SJSA1 (cell line): ENCODE measurements at places on chromosomes 2 and 18. TPM values are rescaled to one million over a fixed set of nuclear protein-coding genes. Genes with fewer than 3 reads are reported as not detected.

GRCh38 chr2:206212673-206213513 lies 53.2 kb downstream of the EEF1B2 start:
- H3K4me3 ChIP-seq = peak overlapping the region; percentile 40
- H3K4me1 ChIP-seq = peaks cover 22% of the 10 kb centered on the region
- peak; percentile 94 for DNase-seq
- peaks cover 6% of the 10 kb centered on the region for H3K36me3 ChIP-seq
- peak overlapping the region; percentile 91 for H3K27ac ChIP-seq

- no peak overlapping the region for H3K4me3 ChIP-seq
- DNase-seq = no peak
- no peaks in the 10 kb centered on the region for H3K36me3 ChIP-seq
- no peaks in the 10 kb centered on the region for H3K27me3 ChIP-seq
Measured at GRCh38 chr18:58009166-58009565, 34.9 kb upstream of the NEDD4L start.

Gene ALLC
- not detected in 2 replicates for total RNA-seq

Gene DSG4
- total RNA-seq = not detected in 2 replicates

GRCh38 chr2:97546711-97547110 lies 43.0 kb downstream of the ANKRD36B start:
- no peaks in the 10 kb centered on the region for H3K4me1 ChIP-seq
- no peaks in the 10 kb centered on the region for H3K27me3 ChIP-seq
- H3K36me3 ChIP-seq = peaks cover 6% of the 10 kb centered on the region

Gene SLC5A7
- not detected in 2 replicates for total RNA-seq

- H3K27me3 ChIP-seq = no peaks in the 10 kb centered on the region
- H3K36me3 ChIP-seq = no peaks in the 10 kb centered on the region
- no peak overlapping the region for H3K27ac ChIP-seq
- no peaks in the 10 kb centered on the region for H3K4me1 ChIP-seq
Measured at GRCh38 chr18:25262920-25263319, 89.0 kb downstream of the ZNF521 start.

DNA sequence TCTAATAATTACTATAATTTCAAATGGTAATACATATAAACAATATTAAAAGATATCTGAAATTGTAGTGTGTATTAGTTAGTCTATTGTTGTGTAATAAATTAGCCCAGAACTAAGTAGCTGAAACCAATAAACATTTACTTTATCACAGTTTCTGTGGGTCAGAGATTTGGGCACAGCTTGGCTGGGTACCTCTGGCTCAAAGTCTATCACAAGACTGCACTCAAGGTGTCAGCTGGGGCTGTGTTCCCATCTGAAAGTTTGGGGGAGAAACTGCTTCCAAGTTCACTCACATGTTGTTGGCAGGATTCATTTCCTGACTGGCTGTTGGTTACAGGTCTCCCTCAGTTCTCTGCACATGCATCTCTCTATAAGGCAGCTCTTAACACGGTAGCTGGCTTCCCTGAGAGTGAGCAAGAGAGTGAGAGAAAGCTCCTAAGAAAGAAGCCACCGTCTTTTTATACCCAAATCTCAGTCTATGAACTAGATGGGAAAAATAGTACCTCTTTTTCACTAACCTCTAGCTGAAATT lies 25.6 kb upstream of the WIPF1 start:
- H3K4me3 ChIP-seq = no peak overlapping the region
- peaks cover 16% of the 10 kb centered on the region for H3K36me3 ChIP-seq
- no peak for DNase-seq
- no peaks in the 10 kb centered on the region for H3K4me1 ChIP-seq
